ENCODE measurements at places on chromosomes 16 and 17.
A peak's percentile ranks its signal among the peaks of the same experiment; 100 is the strongest.

- DNase-seq, result no peak
Observed at GRCh38 chr17:27882162-27882840, 10.9 kb downstream of the LYRM9 start.

DNA sequence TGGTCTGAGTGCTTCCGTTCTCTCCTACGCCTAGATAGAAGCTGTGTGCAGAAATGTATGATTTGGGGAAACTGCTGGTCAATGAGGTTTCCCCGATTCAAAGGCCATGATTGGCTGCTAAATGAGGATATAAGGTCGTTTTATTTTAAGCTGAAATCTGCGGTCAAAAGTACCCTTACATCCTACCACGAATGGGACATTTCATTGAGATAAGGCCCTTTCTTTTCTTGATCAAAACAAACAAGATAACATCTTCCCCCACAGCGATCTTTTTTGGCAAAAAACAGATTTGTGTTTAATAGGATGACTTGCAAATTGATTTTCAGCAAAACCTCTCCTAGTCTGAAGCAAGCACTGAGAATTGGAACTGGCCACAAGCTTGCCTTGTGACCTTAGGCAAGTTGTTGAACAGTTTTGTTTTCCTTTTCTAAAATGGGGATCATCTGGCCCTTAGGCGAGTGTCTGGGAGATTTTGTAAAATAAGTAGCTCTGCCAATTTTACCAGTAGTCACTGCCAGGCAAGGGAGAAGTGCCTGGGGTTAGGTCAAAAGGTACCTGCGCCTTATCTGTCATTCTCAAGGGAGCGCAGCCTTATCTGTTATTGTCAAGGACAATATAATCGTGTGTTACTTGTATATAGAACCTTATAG is 635 bp downstream of the SCPEP1 start:
- peak; percentile 47 for DNase-seq

DNA sequence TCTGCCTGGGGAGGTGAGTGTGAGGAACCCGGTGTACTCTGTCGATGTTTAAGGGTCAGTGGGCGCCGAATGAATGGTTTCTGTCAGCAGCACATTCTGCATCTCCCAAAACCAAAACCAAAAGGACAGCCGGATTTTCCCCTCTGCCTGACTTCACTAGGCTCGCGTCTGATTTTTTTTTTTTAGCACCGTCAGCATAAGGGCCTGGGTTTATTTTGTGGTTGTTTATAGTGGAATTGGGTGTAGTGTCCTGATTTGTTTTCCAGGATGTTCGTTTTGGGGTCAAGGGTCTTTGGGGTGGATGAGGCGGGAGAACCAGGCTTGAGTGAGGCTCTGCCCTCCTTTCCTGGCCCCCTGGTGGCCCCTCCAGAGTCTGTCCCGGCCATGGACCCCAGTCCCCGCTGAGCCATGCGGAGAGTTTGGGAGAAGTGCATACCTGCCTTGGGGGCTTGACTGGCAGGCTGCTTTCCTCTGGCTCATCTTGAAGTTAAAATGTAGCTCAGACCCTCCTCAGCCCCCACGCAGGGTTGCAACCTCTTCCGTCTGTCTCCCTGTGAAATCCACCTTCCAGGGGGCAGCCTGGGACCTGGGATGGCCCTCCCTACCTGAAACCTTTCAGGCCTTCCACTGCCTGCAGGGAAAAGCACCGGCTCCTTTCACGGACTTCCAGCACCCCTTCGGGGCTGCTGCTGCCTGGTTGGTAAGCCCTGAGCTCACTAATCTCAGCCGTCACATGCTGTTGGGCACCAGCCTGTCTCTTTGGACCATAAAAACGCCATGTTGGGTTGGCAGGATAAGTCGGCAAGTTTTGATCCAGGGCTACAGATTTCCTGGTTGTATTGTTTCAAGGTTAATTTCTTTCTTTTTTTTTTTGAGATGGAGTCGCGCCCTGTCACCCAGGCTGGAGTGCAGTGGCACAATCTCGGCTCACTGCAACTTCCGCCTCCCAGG is 60.2 kb downstream of the JPH3 start:
- no peak for DNase-seq

DNA sequence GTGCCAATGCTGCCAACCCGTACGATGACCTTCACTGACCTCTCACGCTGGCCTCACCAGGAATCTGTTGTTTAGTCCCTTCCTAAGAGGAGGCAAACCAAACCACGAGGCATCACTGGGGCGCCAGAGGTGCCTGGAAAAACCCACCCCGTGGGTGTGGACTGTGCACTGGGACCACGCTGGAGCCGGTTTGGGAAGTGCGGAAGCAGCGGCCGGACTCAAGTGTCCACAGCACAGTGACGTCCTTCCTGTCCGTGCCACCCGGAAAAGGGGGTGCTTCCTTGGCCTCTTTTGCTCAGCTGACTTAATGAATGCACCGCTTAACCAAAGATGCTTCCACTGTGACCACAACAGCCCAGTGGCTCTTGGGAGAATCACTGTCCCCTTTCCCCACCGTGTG is 9.0 kb upstream of the KIF19 start:
- no peak for DNase-seq

DNA sequence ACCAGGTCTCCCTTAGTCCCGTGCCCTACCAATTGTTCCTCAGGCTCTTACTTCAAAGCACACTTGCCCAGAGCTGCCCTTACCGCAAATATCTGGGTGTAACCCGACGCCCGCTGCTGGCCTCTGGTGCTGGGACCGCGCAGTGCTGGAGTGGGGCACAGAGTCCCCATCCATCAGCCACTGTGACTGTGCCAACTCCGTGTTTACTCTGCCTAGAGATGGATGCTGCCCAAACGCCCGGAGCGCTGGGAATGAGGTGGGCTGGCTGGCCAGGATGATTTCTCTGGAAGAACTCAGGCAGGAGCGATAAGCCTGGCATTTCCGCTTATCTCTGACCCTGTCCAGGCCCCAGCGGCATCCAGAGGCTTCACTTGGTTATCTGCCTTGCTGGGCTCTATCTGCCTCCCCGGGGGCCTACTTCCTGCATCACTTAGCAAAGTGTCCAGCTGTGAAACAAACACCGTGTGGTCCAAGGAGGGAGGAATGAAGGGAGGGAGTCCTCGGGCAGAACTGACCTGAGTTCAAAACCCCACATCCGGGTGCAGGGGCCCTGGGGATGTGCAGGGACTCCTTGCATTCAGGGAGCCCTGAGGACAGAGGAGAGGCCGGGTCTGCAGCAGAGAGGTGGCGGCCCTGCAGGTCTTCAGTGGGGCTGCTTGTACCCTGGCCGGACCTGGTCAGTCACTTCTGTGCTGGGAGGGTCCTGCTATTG is 9.4 kb upstream of the MYLK3 start:
- no peak for DNase-seq

DNA sequence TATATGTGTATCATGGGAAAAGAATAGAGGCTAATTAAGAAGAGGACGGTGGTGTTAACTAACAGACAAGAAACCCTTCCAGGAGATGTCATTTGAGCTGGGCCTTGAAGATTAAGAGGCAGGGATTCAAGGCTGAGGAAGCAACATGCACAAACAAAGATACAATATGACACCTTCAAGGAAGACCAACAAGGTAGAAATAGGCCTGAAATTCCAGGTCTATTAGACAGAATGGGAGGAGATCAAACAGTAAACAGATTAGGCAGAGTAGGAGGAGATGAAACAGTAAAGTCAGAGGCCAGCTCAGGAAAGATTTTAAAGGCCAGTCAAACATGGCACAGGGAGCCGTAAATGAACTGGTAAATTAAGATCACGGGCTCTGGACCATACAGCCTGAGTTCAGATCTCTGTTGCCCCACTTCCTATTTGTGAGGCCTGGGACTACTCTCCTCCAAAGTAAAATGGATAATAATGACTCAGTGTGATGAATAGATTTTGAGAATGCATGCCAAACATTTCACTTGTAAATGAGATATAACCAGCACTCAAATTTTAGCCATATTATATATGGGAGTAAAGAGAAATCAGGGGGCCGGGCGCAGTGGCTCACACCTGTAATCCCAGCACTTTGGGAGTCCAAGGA is 38.9 kb downstream of the USP31 start:
- no peak for DNase-seq

DNA sequence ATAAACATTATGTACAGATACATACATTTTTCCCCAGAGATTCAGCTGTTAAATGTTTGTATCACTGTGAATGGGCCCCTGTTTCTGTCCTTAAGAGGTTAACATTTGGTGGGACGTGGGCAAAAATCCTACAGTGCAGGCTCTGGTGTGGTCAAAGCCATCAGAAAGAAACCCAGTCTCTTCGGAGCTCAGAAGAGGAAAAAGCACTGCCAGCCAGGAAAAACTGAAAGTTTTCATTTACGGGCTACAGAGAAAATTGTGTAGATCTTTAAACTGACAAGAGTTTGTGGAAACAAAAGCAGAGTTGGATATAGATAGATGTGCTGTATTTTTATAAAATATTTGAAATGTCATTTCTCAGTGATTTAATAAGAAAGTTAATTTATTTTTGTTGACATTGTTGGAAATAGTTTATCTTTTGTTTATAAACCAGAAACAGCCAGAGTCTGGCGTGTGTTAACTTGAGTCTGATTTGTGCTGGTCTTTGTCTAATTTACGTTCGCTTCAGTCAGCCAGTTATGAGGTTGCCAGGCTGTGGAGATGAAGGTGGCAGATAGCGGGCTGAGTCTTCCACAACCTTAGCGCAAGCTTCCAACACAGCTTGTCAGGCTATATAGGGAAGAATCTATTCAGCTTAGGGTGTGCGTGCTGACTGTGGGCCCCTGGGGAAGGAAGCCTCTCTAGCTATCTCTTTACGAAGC is 9.5 kb upstream of the TEKT3 start:
- no peak for DNase-seq

- DNase-seq, result peak; percentile 43
Observed at GRCh38 chr17:13518261-13519000, 83.3 kb downstream of the HS3ST3A1 start.

- no peak for DNase-seq
Observed at GRCh38 chr17:28724500-28725165, 1.4 kb downstream of the TLCD1 start.

- DNase-seq, result peak; percentile 47
Observed at GRCh38 chr16:21708533-21709115, 44.9 kb downstream of the OTOA start.

Measured in fibroblast of gingiva (primary cell).